ENCODE measurements at places on chromosomes 2 and 18. TPM values are rescaled to one million over a fixed set of nuclear protein-coding genes. Genes with fewer than 3 reads are reported as not detected.

NTSR2 gene
- total RNA-seq = not detected

LAMA3 gene
- total RNA-seq = 142 TPM

DNA sequence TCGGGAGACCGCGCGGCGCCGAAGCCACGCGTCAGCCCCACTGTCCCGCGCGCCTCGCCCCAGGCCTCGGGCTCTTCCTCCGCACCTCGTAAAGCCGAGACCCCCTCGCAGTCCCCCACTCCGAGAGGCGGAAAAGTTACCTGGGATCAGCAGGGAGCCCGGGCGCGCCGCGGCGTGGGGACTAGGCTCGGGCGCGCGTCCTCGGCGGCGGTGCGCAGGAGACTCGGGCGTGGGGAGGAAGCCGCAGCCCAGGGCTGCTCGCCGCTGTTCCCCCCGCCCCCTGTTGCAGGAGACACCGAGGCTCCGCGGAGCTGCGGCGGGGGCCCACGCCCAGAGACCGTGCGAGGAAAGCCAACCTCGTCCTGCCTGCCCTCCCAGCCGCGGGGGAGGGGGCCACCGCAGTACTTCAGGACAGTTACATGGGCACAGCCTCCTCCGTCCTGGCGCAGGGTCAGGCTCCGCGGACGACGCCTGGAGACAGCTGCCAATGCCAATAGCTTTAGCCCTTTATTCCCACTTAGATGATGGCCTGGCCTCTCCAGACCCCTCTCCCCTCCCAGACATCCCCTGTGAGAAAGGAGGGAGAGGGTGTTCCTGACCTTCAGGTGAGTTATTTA lies at the start of gene EPB41L3:
Gene EPB41L3, minus strand, starts transcription at position 225 of the 617 bp plus-strand sequence. CDS start 54,814 bp downstream, outside the sequence.
- peaks cover 27% of the 10 kb centered on the region for H3K4me1 ChIP-seq
- no peaks in the 10 kb centered on the region for H3K27me3 ChIP-seq
- H3K36me3 ChIP-seq = no peaks in the 10 kb centered on the region
- H3K4me3 ChIP-seq = peak within 1 kb of the TSS; percentile 54
- peak within 1 kb of the TSS; percentile 69 for H3K27ac ChIP-seq

DNA sequence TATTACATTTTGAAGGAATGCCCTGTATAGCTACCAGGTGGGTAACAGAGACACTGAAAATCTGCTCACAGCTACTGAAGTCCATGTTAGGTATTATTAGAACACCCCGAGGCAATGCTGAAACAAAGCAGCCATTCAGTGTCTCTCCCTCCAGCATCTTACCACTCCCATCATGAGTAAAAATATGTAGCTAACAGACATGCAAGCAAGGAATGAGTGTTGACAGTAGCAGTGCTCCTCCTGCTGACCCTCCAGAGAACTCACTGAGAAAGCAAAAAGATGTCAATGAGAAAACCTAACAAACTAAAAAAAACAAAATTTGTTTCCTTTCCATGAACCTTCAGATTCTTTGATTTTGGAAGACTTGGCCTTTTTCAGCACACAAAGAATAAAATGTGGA lies 393.9 kb downstream of the LRRTM1 start:
- no peak overlapping the region for H3K27ac ChIP-seq
- H3K4me3 ChIP-seq = no peak overlapping the region
- H3K27me3 ChIP-seq = no peaks in the 10 kb centered on the region
- H3K4me1 ChIP-seq = no peaks in the 10 kb centered on the region

TM4SF20 gene
- not detected for total RNA-seq

DNA sequence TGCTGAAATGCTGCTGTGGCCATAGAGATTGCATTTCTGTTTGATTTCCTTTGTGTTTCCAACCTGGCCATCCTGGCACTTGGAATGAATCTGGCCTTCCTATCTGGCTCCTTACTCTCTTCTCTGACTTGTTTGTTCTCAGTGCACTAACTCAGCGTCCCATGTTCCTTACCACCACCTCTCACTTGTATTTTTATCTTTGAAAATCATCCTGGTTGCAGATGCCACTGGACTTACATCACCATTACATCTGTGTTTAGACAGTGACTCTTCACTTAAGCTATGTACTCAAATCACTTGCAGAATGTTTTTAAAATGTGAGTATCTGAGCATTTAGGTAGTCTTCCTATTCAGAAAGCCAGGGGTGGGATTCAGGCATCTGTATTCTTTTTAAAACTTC lies 239.5 kb downstream of the WDR7 start:
- no peak overlapping the region for H3K4me3 ChIP-seq
- no peaks in the 10 kb centered on the region for H3K27me3 ChIP-seq
- no peak overlapping the region for H3K27ac ChIP-seq
- H3K4me1 ChIP-seq = no peaks in the 10 kb centered on the region
- H3K36me3 ChIP-seq = no peaks in the 10 kb centered on the region

SGPP2 gene
- total RNA-seq = 28.2 TPM

DNA sequence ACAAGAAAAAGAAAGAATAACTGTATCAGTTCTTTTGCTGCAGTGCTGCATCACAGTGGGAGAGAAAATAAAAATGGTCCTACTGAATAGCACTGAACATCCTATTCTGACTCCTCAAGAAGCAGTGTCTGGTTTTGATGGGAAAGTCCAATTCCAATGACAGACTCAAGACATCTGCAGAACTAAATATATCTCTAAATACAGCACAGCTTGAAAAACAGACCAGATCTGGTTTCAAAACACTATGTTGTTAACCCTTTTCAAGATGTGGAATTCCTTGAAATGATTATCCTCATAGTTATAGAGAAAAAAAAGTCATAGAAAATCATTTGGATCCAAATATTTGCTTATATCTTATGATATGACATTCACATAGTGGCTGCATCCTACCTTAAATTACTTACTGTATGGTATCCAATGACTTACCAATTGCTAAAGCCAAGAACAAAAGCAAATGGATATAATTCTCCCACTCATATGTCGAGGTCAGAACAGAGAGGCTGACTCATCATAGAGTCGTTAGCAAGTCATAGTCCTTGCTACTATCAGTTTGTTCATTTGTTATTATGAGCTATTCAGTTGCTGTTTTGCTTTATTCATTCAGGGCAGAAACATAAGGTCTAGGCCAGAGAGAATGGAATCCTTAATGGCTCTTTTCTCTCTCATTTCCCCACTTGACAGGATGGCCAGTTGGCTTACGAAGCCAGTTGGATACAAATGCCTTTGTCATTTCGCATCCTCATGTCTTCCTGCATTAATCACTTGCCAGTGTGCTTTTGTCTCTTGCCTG lies 62.5 kb upstream of the ACVR2A start:
- H3K4me3 ChIP-seq = no peak overlapping the region
- no peak for DNase-seq
- no peak overlapping the region for H3K27ac ChIP-seq
- no peaks in the 10 kb centered on the region for H3K36me3 ChIP-seq
- H3K4me1 ChIP-seq = no peaks in the 10 kb centered on the region

ARHGAP28 gene
- 16.6 TPM for total RNA-seq

GRCh38 chr2:5697562-5697961 lies 5.4 kb downstream of the SOX11 start:
- no peak overlapping the region for H3K4me3 ChIP-seq
- H3K4me1 ChIP-seq = peaks cover 27% of the 10 kb centered on the region

DNA sequence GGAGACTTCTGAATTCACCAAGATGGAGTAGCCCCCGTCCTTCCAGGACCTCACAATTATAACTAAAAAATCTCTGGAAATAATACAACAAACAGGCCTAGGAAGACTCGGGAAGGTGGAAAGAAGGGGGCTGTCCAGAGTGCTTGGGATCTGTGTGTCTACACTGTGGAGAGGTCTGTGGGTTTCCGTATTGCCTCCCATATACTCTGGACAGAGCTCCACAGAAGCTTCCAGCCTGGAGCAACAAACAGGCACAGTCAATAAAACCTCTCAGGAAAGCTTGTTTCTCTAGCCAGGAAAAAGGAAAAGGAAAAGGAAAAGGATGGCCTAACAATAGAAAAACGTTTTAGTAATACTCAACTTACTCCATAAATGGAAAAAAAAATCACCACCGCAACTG lies 655.9 kb downstream of the DSC3 start:
- no peaks in the 10 kb centered on the region for H3K4me1 ChIP-seq
- H3K27me3 ChIP-seq = no peaks in the 10 kb centered on the region
- H3K4me3 ChIP-seq = no peak overlapping the region
- H3K27ac ChIP-seq = no peak overlapping the region

DNA sequence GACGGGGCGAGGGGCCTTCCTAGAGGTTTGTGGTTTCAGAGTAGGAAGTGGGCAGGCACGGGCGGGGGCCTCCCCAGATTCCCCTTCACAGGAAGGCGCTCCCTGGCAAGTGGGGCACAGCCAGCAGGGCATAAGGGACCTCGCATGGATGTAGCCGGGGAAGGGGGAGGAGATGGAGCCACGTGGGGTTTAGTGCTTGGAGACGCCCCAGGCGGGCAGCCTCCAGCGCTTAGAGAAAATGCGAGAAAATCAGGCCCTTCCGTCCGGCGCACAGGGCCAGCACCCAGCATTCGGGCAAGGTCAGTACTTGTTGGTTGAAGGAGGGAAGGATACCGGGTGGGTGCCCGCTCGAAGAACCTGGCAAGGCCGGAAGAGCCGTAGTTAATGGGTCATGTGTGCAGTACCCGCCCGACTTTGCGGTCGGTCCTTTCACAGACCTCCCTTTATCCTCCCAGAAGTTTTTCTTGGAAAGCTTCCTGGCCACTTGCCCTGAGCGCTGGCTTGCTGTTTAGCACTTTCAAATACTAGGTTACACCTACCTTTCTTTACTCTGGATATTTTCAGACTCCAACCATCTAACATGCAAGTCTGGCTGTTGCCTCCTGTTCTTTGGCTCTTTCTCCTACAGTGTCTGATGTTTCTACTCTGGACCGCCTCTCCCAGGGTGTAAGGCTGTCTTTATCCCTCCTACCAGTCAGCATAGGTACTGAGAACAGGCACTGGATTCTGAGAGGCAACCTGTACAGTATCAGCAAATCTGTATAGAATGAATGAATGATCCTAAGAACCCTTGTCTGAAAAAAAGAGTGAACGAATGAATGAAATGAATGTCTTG lies 78.1 kb downstream of the CIB4 start:
- H3K36me3 ChIP-seq = no peaks in the 10 kb centered on the region
- H3K27me3 ChIP-seq = peaks cover 50% of the 10 kb centered on the region
- peak overlapping the region; percentile 0 for H3K4me3 ChIP-seq
- peak; percentile 27 for DNase-seq
- peaks cover 13% of the 10 kb centered on the region for H3K4me1 ChIP-seq

RAPH1 gene
- 74.7 TPM for total RNA-seq

CAPN14 gene
- total RNA-seq = 0.26 TPM

TSPYL6 gene
- not detected for total RNA-seq

SLC66A3 gene
- 28.0 TPM for total RNA-seq

OTOS gene
- total RNA-seq = not detected

GRCh38 chr2:173855661-173856060 lies 109.5 kb downstream of the SP3 start:
- no peaks in the 10 kb centered on the region for H3K36me3 ChIP-seq
- H3K4me1 ChIP-seq = peaks cover 5% of the 10 kb centered on the region
- H3K27ac ChIP-seq = no peak overlapping the region

DNA sequence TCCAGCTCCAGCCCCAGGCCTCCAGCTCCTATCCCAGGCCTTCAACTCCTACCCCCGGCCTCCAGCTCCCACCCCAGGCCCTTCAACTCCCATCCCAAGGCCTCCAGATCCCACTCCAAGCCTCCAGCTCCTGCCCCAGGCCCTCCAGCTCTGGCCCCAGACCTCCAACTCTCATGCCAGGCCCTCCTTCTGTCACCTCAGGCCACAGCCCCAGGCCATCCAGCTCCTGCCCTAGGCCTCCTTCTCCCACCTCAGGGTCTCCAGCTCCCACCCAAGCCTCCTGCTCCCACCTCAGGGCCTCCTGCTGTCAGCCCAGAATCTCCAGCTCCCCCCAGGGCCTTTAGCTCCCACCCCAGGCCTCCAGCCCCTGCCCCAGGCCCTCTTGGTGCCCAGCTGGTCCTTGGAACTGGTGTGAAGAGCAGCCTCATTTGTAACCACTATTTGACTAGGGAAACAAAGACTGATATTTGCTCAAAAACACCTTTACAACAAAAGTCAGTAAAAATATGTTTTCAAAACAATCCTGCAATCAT lies 67.8 kb upstream of the SALL3 start:
- DNase-seq = no peak
- no peaks in the 10 kb centered on the region for H3K27me3 ChIP-seq
- no peaks in the 10 kb centered on the region for H3K36me3 ChIP-seq
- no peak overlapping the region for H3K4me3 ChIP-seq
- H3K27ac ChIP-seq = no peak overlapping the region

DNA sequence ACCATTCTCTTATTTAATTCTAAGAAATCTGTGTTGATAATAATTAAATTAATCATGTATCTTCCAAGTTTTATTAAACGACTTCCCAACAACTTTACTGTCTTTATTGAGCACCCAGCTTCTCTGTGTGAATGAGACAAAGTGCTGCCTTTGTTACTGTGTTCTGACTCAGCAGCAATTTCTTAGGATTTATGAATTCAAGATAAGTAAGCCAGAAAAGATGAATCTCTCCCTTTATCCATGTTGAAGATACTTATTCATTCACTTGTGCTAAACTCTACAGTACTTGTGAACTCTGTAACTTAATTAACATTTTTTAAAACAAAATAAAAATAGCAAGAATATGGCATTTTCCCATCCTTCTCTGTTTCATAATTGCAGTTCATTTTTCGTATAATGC lies 1403.3 kb upstream of the DDX18 start:
- H3K36me3 ChIP-seq = no peaks in the 10 kb centered on the region
- no peak overlapping the region for H3K4me3 ChIP-seq
- no peaks in the 10 kb centered on the region for H3K27me3 ChIP-seq
- no peak overlapping the region for H3K27ac ChIP-seq
- H3K4me1 ChIP-seq = no peaks in the 10 kb centered on the region
- no peak for DNase-seq

- H3K4me1 ChIP-seq = no peaks in the 10 kb centered on the region
- H3K36me3 ChIP-seq = no peaks in the 10 kb centered on the region
- DNase-seq = no peak
These were observed 34.1 kb downstream of the AGAP1 start for GRCh38 chr2:235527806-235528469.

- H3K27ac ChIP-seq = no peak overlapping the region
- H3K4me3 ChIP-seq = no peak overlapping the region
- DNase-seq = no peak
- no peaks in the 10 kb centered on the region for H3K27me3 ChIP-seq
These were observed 667.6 kb upstream of the ACVR2A start for GRCh38 chr2:147177071-147177857.

Data from left lung (tissue), 14 donors.